ENCODE measurements at places on chromosomes 12 and 14.

- DNase-seq = no peak
Measured at GRCh38 chr14:85165094-85165493, 364.9 kb upstream of the FLRT2 start.

- DNase-seq = peak; percentile 54
Measured at GRCh38 chr12:121005346-121005815, 10.9 kb downstream of the C12orf43 start.

DNA sequence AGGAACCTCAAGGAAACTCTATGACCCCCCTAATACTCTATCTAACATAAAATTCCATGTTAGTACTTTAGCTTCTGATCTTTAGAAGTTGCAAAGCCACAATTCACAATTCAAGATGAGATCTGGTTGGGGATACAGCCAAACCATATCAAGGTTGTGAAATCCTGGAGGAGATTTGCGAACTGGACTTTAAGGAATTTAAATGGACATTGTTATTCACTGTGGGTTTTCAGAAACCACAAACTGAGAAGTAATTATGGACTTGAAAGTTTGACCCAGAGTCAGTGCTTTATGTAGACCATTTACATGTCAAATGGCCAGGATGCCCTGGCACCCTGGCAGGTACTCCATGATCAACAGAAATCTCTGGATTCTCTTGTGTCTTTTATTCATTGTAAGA is 14.2 kb upstream of the CDKL1 start:
- DNase-seq = no peak

DNA sequence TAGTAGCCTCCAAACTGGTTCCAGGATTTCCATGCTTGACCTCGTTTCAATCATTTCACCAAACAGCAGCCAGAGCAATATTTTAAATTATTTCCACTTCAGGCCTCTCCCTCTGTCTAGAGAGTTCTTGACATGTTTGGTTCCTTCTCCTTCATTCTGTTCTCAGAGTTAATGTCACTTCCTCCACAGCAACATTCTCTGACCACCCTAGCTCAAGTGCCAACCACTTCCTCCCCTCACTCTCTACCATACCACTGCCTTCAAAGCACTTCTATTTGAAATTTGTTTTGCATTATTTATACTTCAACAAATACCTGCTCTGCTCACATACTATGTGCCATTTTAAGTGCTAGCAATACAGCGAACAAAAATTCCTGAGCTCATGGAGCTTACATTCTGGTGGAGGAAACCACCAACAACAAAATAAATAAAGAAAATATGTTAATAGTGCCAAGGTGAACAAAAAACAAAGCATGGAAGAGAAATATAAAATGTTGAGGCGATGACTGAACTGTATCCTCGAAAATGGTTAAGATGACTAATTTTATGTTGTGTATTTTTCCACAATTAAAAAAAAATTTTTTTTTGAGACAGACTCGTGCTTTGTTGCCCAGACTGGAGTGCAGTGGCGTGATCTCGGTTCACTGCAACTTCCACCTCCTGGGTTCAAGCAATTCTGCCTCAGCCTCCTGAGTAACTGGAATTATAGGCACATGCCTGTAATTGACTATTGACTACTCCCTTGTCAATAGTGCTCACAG is 17.3 kb downstream of the BAZ1A start:
- peak; percentile 26 for DNase-seq

DNA sequence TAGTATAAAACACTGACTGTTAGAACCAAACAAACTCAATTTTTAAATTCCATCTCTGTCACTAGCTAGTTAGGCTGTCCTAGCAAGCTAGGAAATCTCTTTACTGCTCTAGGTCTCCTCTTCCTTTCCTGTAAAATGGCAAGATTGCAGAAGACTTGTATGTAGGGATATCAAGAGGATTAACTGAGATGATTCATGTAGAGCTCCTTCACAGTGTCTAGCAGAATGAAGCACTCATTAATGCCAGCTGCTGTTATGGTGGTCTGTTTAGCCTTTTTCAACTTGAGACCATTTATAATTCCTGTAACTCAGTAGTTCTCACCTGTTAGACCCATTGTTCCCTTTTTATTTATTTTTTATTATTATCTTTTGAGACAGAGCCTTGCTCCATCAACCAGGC is 67.8 kb upstream of the KCNH3 start:
- no peak for DNase-seq

DNA sequence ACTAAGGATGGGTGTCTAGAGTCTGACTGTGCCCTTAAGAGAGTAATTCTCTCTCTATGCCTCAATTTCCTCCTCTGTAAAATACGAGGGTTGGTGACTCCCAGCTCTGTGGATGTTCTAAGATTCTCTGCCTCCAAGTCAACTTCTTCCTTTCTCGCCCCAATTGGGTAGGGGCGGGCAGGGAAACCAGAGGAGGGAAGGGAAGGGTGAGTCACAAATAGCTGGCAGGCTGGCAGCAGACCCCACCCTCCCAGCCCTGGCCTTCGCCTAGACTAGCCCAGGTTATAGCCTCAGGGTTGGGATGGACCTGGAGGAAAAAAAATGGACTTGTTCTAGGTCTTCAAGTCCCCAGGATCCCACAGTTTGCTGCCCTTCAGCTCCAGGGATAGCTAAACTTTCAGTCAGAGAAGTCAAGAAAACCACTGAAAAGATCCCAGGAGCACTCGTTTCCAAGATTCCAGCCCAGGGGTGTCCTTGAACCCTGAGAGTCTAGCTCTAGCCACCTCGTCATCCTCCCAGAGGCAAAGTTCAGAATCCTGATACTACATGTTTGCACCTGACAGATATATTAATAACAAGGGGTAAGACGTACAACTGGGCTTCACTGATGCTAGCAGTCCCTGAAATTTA is 2.3 kb downstream of the DGKA start:
- DNase-seq = no peak

GRCh38 chr12:62123721-62124203 is 136.4 kb upstream of the USP15 start:
- DNase-seq = no peak

DNA sequence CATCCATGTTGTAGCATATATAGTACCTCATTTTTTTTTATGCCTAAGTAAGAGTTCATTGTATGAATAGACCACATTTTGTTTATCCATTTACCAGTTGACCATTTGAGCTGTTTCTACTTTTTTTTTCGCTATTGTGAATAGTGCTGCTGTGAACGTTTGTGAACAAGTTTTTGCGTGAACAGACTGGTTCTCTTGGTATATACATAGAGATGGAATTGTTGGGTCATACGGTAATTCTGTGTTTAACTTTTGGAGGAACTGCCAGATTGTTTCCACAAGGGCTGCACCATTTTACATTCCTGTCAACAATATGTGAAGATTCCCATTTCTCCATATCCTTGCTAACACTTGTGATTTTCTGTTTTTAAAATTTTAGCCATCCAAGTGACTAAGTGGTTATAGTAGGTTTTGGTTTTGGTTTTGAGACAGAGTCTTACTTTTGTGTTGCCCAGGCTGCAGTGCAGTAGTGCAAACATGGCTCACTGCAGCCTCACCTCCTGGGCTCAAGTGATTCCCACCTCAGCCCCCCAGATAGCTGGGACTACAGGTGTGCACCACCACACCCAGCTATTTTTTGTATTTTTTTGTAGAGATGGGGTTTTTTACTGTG is 68.3 kb upstream of the AMN start:
- no peak for DNase-seq

DNA sequence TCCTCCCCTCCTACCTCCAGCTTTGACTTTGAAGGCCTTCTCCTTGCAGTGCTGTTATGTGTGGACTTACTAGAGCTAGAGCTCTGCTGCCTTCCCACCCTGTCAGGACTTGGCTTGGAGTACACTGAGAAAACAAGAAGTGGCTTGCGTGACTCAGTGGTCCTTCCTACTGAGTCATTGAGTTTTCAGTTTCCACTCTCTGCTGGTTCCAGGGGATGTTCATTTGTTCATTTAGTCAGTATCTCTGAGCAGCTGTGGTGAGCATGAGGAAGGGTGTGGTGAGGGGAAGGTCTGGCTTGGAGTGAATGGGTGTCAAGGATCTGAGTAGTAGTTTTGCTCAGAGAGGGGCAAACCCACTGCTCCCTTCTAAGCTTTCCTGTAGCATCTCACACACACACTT is 17.2 kb upstream of the ELK3 start:
- DNase-seq = no peak

DNA sequence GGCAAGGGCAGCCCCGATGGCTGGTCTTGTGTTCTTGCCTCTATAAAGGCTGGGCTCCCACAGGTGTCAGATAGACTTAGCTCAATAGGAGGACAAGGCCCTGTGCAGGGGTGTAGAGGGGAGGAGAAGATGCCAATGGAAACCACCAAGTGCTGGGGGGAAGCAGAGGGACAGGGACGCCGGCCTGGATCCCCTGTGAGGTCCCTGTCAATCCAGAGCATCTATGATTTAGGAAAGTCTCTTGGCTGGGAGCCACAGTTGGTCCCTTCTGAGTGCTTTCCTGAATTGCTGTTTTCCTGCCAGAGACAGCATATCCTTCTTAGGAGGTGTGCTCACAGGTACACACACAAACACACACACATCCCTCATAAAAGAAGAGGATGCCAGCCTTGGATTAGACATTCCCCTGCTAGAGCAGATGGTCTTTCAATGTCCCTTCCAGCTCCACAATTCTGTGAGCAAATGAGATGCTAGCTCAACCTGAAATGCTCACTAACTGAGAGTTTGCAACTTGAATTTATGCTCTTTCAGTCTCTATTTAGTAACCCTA is 62.7 kb downstream of the TTC7B start:
- DNase-seq = no peak

DNA sequence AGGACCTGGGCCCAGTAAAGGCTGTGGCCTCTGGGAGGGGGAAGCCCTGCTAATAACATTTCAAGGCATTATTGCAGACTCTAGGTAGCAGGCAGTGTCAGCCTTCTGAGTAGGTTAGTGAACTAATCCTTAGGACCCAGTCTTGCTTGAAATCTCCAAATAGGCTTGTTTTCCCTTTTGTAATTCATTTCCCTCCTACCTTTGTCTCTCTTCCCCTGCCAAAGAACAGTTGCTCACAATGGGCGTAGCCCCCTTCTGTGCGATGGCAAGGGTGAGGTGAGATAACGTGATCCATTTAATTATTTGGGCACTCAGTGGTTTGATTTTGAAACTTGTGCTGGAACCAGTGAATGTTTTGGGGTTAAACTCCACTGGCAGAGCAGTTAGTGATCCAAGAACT is 10.9 kb downstream of the PELI2 start:
- no peak for DNase-seq

- DNase-seq = no peak
Measured at GRCh38 chr14:46048127-46048526, 603.5 kb downstream of the RPL10L start.

DNA sequence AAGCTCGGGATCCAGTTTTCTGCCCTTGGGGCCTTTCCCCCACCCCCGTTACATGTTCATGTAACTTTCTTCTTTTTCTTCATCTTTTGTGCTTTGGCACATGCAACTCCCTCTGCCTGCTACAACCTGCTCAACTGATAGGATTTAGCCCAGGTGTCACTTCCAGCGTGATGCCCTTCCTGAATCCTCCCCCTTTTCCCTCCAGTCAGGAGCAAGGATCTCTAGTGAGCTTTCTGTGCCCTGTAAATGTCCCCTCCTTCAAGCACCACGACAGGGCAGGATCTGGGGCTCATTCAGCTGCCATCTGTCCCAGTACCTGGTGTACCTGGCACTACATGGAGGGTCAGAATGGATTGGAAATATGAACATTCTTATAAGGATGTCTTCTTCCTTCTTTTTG is 15.3 kb downstream of the PELI2 start:
- DNase-seq = no peak

DNA sequence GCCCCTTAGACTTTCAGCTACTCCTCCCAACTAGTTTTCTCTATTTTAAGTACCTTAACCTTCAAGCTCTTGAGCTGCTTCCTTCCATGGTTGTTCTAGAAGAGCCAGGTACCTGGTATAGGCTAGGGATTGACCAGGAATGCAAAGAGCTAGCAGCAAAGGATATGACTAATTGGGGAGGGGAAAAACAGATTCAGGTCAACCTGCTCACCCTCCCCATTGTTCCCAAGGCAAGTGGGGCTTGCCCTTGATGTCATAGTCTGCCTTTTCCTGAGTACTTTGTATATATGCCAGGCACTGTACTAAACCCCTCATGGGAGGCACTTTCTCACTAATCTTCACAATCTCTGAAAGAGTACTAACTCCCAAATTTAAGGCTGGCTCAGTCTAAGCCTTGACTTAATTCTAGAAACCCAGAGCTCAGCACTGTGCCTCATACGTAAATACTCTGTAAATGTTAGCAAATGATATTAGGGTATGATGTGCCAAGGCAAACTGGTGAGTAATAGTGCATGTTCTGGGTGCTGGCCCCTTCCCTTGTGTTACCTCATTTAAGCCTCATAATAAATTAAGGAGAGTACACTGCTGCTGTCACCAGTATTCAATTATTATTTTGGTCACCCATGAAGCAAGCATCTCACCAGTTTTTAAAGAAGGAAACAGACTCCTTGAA is 42.2 kb downstream of the SUDS3 start:
- DNase-seq = no peak

DNA sequence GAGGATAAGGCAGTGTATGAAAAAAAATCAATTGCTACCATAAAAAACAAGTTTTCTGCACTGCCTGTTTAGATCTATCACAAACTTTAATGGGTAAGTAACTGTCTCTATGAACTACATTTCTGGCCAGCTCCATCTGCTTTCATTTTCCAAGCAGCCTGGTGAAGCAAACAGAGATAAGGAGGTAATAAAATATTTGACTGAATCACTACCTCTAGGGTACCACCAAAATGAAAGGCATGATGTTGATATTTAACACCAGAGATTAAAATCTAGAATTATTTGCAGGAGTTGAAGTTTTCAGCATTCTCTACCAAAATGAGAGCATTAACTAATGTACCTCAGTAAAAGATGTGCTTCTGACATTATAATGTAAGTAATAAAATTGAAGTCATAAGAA is 863.5 kb upstream of the MGAT4C start:
- DNase-seq = no peak

GRCh38 chr12:122203301-122204166 is at the start of gene B3GNT4:
B3GNT4 (plus strand) TSS chr12:122203709; CDS start chr12:122204619, 910 bp downstream.
- DNase-seq = peak; percentile 47

GRCh38 chr14:47220096-47220495 is 455.3 kb downstream of the MDGA2 start:
- no peak for DNase-seq

DNA sequence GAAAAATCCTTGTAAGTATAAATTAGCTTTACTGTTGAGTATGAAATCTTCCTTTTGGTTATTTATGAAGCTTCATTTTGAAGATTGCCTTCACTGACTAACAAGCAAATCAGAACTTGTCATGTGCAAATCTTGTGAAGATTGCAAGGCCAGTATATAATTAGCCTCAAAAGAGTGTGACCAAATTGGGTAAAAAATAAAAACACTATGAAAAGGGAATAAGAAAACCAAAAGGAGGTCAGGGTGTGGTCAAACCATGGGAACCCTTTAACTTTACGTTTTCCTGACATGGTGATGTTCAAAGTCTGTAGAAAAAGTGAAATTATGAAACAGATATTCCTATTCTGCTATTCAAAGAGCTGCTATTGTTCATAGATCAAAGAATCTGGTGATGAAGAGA is 230.3 kb downstream of the BCAT1 start:
- DNase-seq = no peak

GRCh38 chr12:77855548-77855947 is 24.9 kb downstream of the NAV3 start:
- DNase-seq = no peak

All from effector memory CD8-positive, alpha-beta T cell (primary cell).